Stimulated activated CD8-positive, alpha-beta memory T cell treated with anti-CD3 and anti-CD28 coated beads, Interleukin-7, amount 100 ng/mL, for 24 hours (primary cell): ENCODE measurements at places on chromosomes 1 and 21.

- DNase-seq = no peak
Observed at GRCh38 chr1:164765992-164766720, 207.2 kb downstream of the PBX1 start.

DNA sequence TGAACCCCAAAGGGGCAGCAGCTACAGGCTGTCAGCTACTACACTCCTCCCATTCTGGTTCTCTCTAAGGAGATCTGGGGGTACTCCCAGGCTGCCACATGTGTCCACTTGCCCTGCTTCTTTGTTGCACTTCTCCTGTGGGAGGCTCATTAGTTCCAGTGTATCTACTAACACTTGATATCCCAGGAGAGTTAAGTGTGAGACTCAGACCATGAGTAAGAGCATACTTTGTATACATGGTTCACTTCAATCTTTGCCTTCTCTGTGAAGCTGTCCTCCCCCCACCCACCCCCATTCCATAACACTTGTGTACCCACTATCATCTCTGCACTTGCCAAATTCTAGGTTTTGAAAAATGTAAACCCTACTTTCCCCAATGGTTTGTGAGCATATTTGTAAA lies 34.9 kb upstream of the GADD45A start:
- no peak for DNase-seq

DNA sequence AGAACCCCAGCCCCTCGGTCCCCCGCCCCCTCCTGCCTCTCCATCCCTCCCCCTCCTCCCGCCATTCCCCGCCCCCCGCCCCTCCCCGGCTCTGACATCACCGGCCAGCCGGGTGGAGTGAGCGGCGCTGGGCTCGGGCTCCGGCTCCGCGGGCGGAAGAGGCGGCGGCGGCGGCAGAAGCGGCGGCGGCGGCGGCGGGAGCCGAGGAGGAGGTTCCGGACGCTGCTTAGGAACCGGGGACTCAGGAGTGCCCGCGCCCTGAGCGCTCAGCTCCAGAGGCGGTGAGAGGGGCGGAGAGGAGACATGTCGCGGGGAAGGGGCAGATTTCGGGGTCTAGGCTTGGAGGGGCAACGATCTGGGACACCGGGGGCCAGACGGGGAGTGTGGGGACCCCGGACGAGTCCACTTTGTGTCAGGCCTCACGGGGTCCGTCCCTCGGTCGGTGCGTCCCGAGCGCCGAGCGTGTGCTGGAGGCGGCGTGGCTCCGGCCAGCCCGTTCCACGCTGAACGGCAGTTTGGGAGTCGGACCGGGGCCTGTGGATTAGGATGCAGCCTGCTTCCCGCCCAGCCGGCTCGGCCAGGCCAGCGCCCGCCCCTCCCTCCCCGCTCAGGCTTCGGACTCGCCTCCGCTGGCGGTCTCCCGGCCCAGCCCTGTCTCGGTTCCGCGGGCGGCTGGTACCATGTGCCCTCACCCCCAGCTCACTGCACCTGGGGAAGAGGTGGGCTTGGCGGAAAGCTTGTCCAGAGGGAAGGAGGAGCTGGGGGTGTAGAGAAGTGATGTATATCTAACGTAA lies at the start of gene PEA15:
Gene PEA15, plus strand, starts transcription at position 143 of the 794 bp plus-strand sequence. CDS start 6,161 bp downstream, outside the sequence.
- peak; percentile 44 for DNase-seq

GRCh38 chr1:71494163-71494562 lies 413.3 kb upstream of the ZRANB2 start:
- DNase-seq = no peak

DNA sequence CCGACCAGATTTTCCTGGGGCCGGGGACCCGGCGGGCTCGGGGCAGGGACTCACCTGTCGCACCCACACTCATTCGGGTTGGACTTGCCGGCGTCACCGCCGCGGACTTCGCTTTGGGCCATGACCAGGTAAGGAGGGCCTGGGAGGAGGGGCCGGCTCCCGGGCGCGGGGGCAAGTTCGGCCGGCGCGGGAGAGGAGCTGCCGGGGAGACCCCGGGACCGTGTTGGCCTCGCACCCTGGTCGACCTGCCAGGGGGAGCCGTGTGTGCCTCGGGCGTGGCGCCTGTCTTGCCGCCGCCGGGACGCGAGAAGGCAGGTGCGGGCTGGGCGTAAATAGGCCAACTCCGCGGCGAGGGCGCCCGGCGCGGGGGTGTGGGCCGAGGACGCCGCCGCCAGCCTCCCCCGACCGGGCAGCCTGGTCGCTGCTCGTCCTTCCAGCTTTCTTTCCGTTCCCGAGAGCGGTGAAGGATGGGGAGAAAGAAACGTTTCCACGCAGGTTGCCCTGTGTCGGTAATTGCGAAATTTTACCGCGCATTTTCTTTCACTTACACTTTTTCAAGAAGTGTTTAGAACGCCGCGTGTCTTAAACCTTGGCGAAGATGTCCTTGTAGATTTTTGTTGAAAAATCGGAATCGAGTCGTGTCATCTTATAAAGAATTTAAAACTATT lies 558 bp downstream of the USP1 start:
- peak; percentile 8 for DNase-seq

DNA sequence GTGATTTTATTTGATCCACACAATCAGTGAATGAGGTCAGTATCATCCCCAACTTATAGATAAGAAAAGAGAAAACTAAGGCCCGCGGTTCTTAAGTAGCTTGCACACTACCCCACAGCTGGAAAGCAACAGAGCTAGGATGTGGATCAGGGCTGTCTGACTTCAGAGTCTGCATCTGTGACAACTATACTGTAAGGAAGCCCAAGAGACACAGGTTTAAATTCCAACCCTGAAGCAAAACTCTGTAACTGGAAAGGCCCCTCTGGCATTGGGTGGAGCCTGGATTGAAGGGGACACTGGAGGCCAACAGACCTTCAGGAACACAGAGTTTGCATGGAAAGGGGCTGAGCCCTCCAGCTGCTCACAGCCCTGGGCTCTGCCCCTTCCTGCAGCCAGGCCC lies 40.2 kb downstream of the LGR6 start:
- no peak for DNase-seq

GRCh38 chr1:164739189-164739588 lies 180.2 kb downstream of the PBX1 start:
- no peak for DNase-seq

GRCh38 chr1:169809370-169810095 lies 14.8 kb upstream of the METTL18 start:
- no peak for DNase-seq

DNA sequence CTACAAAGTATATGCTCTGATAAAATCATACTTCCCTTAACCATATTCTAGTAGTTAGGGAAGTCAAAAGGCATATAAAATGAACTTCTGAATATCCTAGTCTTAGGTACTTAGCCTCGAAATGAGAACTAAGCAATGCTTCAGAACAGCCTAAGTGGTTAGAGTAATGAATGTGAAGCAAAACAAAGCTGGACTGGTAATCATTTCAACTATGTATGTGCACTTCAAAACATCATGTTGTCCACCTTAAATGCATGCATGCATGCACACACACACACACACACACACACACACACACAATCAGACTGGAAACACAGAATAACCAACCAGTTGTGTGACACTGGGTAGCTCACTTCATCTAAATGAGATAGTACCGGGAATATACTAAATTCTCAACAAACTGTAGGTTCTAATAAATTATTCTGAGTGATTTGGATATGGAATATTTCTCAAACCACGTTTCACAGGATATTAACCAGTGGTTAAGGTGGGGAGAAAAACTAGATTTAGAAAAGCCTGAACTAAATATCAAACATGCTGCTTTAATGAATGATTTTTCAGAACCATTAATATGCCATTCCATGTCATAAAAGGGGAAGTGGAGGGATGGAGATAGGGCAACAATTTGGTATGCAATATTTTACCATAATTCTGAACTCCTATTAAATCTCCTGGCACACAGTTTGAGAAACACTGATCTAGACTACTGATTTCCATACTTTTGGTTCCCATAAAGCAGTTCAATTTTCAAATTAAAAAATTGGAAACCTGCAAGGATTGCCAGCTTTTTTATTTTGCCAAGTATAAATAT lies 19.5 kb downstream of the RNF115 start:
- DNase-seq = no peak

GRCh38 chr1:160078512-160079195 lies 2.7 kb upstream of the KCNJ9 start:
- no peak for DNase-seq

- no peak for DNase-seq
Observed at GRCh38 chr1:230842801-230843200, 25.5 kb downstream of the C1orf198 start.

- no peak for DNase-seq
Observed at GRCh38 chr1:115176189-115176588, 86.9 kb upstream of the TSPAN2 start.

DNA sequence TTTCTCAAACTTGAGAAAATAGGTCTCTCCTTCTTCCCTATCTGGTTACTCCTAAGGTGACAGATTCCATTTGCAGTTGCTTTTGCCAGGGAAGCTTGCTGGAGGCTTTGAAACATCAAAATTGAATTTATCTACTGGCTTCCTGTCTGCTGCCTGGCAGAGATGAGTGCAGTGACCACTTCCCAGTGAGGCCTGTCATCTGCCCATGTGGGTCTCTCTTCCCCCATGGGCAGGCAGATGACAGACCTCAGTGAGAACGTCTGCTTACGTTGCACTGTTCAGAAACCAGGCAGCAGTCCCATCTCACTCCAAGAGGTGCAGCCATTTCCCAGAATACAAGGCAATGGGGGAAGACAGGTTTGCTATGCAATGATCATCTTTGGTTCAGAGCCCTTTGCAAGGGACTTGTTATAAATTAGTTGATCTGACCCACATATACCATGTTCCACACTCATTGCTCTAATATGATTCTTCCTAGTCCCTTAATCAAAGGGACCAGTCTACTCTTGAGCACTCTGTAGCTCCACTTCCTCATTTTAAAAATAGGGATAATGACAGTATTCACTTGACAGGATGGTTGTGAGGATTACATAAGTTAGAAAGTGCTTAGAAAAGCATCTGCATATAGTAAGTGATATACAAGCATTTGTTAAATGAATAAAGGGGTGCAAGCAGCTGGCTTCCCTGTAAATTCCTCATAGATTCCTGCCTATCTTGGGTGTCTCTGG lies 10.6 kb downstream of the PGBD5 start:
- DNase-seq = no peak

- DNase-seq = no peak
Observed at GRCh38 chr1:29969576-29969975, 733.3 kb downstream of the PTPRU start.

GRCh38 chr1:213326281-213327016 lies 275.4 kb downstream of the RPS6KC1 start:
- DNase-seq = no peak

GRCh38 chr1:89310505-89310904 lies 37.8 kb upstream of the GBP5 start:
- no peak for DNase-seq

- no peak for DNase-seq
Observed at GRCh38 chr1:234463749-234464148, 15.2 kb downstream of the TARBP1 start.

DNA sequence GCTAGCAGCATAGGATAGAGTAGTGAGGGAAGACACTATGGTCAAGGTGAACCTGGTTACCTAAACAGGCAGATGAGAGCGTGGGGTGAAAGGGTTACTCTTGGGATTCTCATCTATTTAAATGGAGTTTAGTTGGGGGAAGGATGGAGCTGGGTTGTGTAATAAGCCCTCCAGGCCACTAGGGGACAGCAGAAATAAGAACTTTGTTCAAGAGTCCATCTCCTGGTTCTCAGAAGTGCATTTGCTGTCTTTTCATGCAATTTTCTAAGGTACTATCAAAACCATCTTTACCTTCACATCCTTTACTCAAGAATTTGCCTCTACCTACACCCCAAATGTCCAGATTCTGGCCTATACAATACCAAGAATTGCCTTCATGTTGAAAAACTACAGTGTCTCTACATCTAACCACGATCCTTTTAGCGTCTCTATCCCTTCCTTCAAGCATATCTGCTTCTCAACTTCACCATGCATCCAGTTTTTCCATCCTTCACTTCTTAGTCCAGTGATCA lies 28.0 kb downstream of the SLAMF1 start:
- no peak for DNase-seq

- no peak for DNase-seq
Observed at GRCh38 chr1:119895102-119895501, 1.2 kb downstream of the ADAM30 start.

DNA sequence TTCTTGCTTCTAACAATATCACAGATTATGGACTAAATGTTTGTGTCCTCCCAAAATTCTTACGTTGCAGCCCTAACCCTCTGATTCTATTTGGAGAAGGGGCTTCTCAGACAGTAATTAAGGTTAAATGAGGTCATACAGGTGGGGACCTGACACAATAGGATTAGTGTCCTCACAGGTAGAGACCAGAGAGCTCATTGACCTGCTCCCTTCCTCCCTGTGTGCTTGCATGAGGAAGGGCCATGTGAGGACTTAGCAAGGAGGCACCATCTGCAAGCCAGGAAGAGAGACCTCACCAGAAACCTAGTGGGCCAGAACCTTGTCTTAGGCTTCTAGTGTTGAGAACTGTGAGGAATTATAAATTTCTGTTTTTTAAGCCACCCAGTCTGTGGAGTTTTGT lies 322.6 kb downstream of the SMYD3 start:
- DNase-seq = no peak

- no peak for DNase-seq
Observed at GRCh38 chr21:45333583-45334121, 46.0 kb upstream of the POFUT2 start.

- no peak for DNase-seq
Observed at GRCh38 chr1:110717179-110717578, 42.4 kb upstream of the KCNA3 start.

GRCh38 chr1:119743776-119744597 lies 24.7 kb downstream of the HMGCS2 start:
- peak; percentile 16 for DNase-seq

DNA sequence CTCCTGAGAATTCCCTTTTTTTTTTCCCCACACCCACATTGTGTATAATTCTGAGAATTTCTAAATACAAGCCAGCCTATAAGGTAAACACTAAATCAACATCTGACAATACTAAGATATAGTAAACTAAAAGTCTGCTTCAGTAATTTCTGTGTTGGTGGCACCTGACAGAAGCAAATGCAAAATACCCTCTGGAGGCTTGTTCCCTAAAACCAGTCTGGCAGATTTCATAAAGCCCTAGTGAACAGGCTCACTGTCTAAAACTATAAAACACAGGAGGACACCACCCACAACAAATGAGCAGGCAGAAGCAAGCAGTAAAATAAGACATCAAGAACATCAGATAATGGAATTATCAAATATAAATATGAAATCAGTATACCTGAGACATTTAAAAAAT lies 11.5 kb downstream of the TRIM33 start:
- DNase-seq = no peak

- no peak for DNase-seq
Observed at GRCh38 chr1:34055818-34056217, 109.2 kb downstream of the CSMD2 start.

- no peak for DNase-seq
Observed at GRCh38 chr1:67690018-67690363, 5.0 kb downstream of the GADD45A start.
